ENCODE measurements at places on chromosomes 4 and X. TPM values are rescaled to one million over a fixed set of nuclear protein-coding genes. Genes with fewer than 3 reads are reported as not detected.

GRCh38 chrX:103794119-103794518 lies 17.5 kb downstream of the PLP1 start:
- no peak overlapping the region for H3K4me3 ChIP-seq
- H3K27ac ChIP-seq: no peak overlapping the region
- no peaks in the 10 kb centered on the region for H3K27me3 ChIP-seq
- DNase-seq: no peak
- no peaks in the 10 kb centered on the region for H3K36me3 ChIP-seq

DNA sequence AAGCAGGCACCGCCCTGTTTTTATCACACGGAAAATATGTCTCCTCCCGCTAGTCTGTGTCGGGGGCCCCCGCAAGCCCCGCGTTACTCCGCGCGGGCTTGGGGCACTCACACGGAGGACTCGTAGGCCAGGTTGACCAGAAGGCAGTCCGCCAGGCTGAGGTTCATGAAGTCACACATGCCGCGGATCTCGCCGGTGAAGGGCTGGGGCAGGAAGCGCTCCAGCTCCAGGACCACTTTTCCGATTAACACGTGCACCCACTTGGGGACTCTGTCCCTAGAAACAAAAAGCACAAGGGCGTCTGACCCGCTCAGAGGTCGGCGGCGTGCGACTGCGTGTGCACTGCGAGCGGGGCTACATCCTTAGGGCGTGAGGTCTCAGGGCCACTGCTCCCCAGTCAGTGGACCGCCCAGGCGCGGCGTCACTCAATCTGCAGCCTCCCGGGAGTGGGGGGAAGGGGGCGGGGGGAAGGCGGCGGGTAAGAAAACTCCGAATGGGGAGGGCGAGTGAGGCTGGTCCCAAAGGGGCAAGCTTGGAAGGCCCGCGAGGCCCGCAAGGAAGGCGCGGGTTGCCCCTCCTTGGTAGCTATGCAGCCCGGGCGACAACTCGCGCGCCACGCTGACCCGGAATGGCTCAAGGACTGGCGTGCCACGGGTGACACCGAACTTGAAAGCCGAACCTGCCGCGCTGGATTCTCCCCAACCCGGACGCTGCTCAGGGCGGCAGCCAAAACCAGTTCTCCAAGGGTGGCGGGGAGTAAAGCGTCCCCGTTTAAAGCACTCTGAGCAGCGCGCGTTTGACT lies 722 bp downstream of the NAAA start:
- peak overlapping the region; percentile 93 for H3K4me3 ChIP-seq
- peaks cover 20% of the 10 kb centered on the region for H3K4me1 ChIP-seq
- DNase-seq: peak; percentile 80
- H3K27me3 ChIP-seq: peaks cover 1% of the 10 kb centered on the region

GRCh38 chr4:186939766-186940165 lies 216.1 kb upstream of the FAT1 start:
- DNase-seq: no peak
- H3K36me3 ChIP-seq: no peaks in the 10 kb centered on the region
- H3K4me3 ChIP-seq: no peak overlapping the region
- H3K27me3 ChIP-seq: no peaks in the 10 kb centered on the region
- no peak overlapping the region for H3K27ac ChIP-seq

GRCh38 chr4:148737061-148737770 lies 295.0 kb upstream of the NR3C2 start:
- no peaks in the 10 kb centered on the region for H3K4me1 ChIP-seq
- no peak overlapping the region for H3K27ac ChIP-seq
- DNase-seq: no peak

- H3K36me3 ChIP-seq: peaks cover 3% of the 10 kb centered on the region
- peak; percentile 93 for DNase-seq
- H3K4me3 ChIP-seq: no peak overlapping the region
- peaks cover 10% of the 10 kb centered on the region for H3K27me3 ChIP-seq
- no peak overlapping the region for H3K27ac ChIP-seq
- no peaks in the 10 kb centered on the region for H3K4me1 ChIP-seq
Measured at GRCh38 chr4:8917868-8918783, 46.5 kb upstream of the HMX1 start.

GRCh38 chrX:10341309-10341708 lies 184.5 kb downstream of the CLCN4 start:
- H3K4me1 ChIP-seq: no peaks in the 10 kb centered on the region
- no peak overlapping the region for H3K27ac ChIP-seq
- H3K4me3 ChIP-seq: no peak overlapping the region
- DNase-seq: no peak
- no peaks in the 10 kb centered on the region for H3K36me3 ChIP-seq

DNA sequence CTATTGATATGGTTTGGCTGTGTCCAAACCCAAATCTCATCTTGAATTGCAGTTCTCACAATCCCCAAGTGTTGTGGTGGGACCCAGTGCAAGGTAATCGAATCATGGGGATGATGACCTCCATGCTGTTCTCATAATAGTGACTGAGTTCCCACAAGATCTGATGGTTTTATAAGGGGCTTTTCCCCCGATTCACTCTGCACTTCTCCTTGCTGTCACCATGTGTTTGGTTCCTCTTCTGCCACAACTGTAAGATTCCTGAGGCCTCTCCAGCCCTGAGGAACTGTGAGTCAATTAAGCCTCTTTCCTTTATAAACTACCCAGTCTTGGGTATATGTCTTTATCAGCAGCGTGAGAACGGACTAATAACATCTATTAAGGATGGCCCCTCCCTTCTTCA lies 68.8 kb downstream of the FBXW7 start:
- DNase-seq: no peak
- H3K36me3 ChIP-seq: no peaks in the 10 kb centered on the region
- H3K27ac ChIP-seq: no peak overlapping the region
- H3K4me1 ChIP-seq: peaks cover 13% of the 10 kb centered on the region

DNA sequence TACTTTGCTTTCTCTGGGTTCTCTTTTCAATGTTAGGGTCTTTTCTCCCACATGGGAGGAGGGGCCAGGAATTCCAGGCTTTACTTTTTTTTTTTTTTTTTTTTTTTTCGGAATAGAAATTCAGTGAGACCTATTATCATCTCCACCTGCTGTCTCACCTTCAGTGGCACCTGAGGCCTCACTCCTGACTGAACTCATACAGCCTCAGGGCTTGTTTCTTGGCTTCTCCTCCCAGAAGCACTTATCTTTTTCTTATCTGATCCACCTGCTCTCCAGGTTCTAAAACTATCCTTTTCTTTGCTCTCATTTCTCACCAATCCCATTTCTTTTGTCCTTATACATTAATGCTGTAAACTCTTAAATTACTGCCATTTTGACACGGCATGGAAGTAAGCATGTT lies 117.3 kb upstream of the PPP3CA start:
- no peaks in the 10 kb centered on the region for H3K4me1 ChIP-seq
- DNase-seq: no peak
- H3K27ac ChIP-seq: no peak overlapping the region

GRCh38 chrX:115503099-115503498 lies 57.9 kb upstream of the PLS3 start:
- DNase-seq: no peak
- H3K27ac ChIP-seq: no peak overlapping the region
- H3K4me1 ChIP-seq: peaks cover 6% of the 10 kb centered on the region
- H3K4me3 ChIP-seq: no peak overlapping the region

- no peak for DNase-seq
- no peak overlapping the region for H3K27ac ChIP-seq
- H3K4me1 ChIP-seq: no peaks in the 10 kb centered on the region
- no peak overlapping the region for H3K4me3 ChIP-seq
Measured at GRCh38 chrX:5774446-5774845, 454.2 kb downstream of the NLGN4X start.

The PAPSS1 gene
- 105 TPM for total RNA-seq

The MAGEB2 gene
- not detected for total RNA-seq

The SORBS2 gene
- 95.5 TPM for total RNA-seq

The NAA11 gene
- total RNA-seq: not detected

The TMEM271 gene
- 22.7 TPM for total RNA-seq

The FGG gene
- not detected for total RNA-seq

The STK32B gene
- 2.5 TPM for total RNA-seq

All from glutamatergic neuron (in vitro differentiated cells).